Activated gamma-delta T cell treated with anti-CD3 and anti-CD28 coated beads, Interleukin-2, amount 50 U/mL, for 16 hours (primary cell): ENCODE measurements at places on chromosomes 1 and 21.
A peak's percentile ranks its signal among the peaks of the same experiment; 100 is the strongest.

GRCh38 chr1:30759718-30760281 lies 2.2 kb upstream of the LAPTM5 start:
- DNase-seq = peak; percentile 54

GRCh38 chr1:207115269-207115668 lies 11.2 kb downstream of the C4BPA start:
- no peak for DNase-seq

DNA sequence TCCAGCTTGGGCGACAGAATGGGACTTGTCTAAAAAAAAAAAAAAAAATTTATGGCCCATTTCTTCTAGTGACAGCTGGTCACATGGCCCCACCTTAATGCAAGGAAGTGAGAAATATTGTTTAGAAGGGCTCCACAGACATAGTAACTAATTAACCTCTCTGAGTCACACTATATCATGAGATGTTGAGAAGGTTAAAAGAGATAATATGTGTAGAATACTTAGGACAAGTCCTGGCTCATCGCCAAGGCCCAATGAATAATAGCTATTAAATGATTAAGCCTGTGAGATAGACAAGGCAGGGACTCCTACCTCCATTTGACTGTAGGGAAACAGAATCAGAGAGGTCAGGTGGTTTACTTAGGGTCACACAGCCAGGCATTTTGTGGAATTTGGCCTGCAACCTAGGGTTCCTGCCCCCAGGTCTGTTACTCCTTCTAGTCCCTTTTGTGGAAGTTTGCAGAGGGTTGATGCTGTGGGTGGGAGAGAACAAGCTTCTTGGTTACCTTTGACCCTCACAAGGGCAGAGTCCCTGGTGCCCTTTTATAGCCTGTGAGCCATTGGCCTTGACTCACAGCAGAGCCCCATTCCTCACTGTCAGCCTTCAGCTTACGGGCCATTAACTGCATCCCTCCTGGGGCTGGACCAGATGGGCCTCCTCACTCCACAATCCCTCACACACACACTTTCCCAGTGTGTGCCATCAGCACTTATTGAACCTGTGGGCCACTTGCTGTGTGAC lies 48.5 kb downstream of the OPRD1 start:
- no peak for DNase-seq

GRCh38 chr21:34157521-34157920 lies 84.1 kb downstream of the MRPS6 start:
- DNase-seq = no peak

DNA sequence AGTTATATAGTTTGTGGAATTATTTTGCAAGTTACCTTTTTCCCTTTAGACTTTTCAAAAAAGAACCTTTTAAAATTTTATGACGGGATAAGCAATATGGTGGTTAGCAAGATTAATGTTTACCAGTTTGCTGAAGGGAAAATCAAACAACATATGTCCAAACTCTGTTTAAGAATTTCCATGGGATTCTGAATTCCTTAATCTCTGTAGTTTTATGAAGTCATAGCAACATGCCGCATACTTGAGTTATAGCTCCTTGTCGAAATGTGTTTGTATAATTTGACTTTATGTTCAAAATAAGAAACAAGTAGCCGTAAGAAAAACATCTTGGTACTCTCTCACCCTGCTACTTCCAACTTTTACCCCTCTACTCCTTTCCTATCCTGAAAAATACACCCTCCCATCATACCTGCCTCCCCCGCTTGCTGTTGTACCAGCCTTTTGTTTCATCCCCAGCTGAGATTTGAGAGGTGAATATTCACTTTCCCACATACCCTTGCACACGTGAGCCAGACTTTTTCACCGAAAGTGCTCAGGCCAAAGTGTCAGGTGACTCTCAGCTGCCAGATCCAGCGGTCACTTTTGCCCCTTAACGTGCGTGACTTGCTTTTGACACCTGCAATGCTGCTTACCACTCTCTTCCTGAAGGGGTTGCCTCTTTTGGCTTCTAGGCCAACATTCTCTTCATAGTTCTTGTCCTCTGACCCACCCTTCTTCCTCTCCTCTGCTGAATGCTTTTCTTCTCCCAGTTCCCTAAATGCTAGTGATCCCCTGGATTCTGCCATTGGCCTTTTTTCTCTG lies 83.5 kb upstream of the ZNF326 start:
- DNase-seq = no peak

DNA sequence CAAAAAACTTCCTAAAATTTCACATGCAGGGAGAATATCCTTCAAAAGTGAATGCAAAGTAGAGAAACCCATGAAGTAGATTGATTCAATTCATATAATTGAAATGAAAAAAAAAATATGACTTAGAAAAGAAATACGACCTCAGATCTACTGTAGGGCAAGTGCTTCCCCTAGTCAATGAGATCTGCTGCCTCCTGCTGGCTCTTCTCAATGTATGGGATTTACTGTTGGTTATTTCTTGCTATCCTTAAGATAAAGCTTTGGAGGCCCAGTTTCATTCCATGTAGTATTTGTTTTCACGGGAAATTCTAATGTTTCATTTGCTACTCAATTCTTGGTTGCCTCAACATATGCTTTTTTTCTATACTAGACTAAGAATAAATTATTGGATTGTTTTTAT lies 46.2 kb downstream of the ZNF648 start:
- DNase-seq = no peak

GRCh38 chr1:29878501-29878900 lies 642.2 kb downstream of the PTPRU start:
- DNase-seq = no peak

DNA sequence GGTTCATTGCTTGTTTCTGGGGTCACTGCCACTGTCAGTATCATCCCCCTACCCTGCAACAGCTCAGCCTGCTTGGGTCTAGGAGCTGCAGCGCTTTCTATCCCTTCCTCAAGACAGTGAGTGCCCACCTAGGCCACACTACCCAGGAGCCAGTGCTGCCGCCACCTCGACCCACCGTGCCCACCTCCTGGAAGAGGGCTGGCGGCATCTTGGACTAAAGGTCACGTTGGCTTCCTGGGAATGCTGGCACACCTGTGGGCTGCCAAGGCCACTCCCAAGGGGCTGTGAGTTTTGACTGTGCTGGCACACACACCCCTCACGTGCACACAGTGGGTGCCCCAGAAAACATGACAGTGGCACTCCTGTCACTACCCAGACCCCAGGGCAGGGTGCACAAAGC lies 22.1 kb downstream of the CRYAA start:
- DNase-seq = no peak

GRCh38 chr1:232384171-232384883 lies 245.6 kb downstream of the SIPA1L2 start:
- DNase-seq = no peak

- DNase-seq = no peak
Measured at GRCh38 chr1:31927661-31927980, 10.5 kb downstream of the PTP4A2 start.

GRCh38 chr1:175343945-175344344 lies 151.4 kb upstream of the KIAA0040 start:
- DNase-seq = no peak

GRCh38 chr1:101388904-101389546 lies 152.2 kb downstream of the S1PR1 start:
- no peak for DNase-seq

DNA sequence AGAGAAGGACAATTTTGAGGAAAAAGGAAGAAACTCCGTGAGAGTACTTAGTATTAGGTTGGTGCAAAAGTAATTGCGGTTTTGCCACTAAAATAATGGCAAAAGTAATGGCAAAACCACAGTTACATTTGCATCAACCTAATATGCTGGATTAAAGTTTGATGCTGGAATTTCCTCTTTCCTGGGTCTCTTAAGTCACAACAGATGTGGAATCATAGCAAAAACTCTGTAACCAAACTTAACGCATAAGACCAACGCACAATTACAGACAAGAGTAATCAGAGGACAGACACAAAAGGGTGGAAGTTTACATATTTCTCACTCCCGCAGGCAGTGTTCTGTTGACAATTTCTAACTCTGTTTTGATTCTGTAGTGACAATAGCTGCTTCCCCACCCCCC lies 182.4 kb downstream of the BACH1 start:
- no peak for DNase-seq

- no peak for DNase-seq
Measured at GRCh38 chr1:87524021-87524754, 195.5 kb downstream of the LMO4 start.

DNA sequence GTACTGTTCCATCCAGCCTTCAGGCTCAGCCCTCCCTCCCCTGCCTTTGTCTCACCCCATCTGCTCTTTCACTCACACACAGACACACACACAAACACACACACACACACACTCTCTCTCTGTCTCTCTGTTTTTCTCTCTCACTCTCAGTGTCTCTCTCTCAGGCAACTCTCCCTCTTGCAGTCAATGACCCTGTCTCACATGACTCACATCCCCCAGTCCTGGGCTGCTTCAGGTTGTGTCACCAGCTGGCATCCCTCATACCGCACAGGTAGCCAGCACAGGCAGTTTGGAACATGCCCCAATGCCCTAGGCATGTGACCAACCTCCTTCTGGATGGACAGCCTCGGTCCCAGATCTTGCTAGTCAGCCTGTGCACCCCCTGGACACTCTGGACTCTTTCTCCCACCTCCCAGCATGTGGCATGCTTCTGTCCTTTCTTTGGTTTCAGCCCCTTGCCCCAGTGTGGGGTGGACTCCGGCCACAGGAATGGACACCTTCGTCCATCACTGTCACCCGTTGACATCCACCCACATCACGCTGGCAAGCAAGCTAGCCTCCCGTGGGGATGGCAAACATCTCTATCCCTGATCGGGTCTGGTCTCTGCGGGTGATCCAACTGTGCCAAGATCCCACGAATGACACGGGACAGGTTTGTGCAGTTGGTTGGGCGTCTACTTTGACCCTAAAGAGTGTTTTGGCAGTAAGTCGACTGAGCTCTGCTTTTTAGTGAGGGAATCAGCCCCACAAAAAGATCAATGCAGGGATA lies 23.4 kb upstream of the FCGR2A start:
- DNase-seq = no peak

- DNase-seq = no peak
Measured at GRCh38 chr1:231970684-231971083, 344.1 kb downstream of the DISC1 start.

DNA sequence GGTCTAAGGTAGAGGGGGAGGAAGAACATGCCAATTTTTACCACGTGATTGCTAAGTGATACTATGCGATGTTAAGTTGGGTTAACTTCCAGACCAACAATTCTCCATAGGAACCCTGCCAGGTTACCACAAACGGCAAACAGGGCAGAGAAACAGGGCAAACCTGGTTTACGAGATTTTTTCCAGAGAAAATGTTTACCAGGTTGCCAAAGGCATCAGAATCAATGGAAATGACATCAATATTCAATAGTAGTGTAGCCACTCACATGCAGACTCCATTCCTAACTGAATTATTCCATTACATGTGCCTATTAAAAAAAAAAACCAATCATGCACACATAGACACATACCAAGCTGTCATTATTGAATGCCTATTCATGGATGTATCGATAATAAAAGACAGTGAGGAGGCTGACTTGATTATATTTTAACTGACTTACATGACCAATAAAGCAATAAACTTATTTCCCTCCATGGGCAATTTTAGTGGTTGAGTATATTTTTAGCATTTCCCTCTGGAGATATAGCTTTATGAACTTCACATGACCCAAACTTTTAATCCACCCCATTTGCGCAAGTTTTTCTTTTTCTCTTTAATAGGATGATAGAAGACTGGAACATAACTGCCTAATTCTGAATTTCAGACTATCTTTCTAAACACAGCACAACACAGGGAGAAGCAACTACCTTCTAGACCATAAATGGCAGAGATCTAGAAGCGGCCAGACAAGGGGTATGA lies 40.5 kb upstream of the KCNE1 start:
- DNase-seq = no peak

- no peak for DNase-seq
Measured at GRCh38 chr1:242890192-242890741, 364.8 kb downstream of the CEP170 start.

DNA sequence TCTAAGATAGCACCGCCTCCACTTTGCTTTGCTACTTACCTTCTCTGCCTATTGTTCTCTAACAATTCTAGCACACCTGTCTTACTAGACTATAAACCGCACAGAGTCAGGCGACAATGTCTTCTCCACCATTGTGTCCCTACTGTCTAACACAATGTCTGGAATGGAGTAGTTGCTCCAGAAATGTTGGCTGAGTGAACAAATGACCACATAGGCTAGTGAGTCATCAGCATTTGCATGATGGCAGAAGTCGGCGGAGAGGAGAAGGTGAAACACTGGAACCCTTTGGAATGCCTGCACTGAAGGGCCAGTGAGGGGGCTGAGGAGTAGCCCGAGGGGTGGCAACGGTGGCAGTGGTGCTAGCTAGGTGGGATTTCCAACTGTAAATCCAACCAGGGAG lies 14.0 kb upstream of the PABPC4 start:
- DNase-seq = no peak

DNA sequence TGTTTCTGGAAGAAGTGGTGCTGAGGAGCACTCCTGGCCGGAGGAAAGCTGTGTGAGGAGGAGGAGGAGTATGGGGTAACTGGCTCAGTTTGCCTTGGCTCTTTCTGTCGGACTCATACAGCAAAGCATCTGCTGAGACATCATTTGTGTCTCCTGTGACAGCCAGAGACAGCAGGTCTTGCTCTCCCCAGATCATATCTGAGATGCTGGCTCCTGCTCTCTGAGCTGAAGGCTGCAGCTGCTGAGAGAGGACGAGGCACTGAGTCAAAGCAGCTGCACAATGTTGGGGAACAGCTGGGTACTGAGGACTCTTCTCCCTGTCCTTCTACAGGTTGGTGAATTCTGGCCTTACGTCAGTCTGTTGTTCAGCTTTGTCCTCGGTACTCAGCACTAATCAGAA lies 14.3 kb downstream of the OR2B11 start:
- no peak for DNase-seq

DNA sequence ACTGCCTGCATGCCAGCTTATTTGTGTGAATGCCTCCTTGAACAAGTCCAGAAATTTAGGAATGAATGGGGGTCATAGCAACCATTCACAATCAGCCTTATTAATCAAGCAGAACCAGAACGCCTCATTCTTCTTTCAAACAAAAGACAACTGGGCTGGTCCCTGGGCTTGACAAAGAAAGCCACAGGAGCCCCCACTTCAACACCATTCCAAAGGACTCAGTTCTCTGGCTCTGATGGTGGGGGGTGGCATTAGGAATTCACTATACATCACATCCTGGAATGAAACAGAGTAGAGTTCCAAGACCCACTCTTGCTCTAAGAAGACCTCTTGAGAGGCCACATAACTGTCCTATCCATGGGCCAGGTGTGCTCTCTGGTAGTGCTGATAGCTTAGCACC lies 186.6 kb upstream of the ST6GALNAC5 start:
- no peak for DNase-seq

GRCh38 chr1:41626616-41627375 lies 142.3 kb upstream of the EDN2 start:
- no peak for DNase-seq

- no peak for DNase-seq
Measured at GRCh38 chr1:32701951-32702598, 495 bp downstream of the SYNC start.

GRCh38 chr1:27446496-27447020 lies 43.4 kb downstream of the WASF2 start:
- DNase-seq = no peak

DNA sequence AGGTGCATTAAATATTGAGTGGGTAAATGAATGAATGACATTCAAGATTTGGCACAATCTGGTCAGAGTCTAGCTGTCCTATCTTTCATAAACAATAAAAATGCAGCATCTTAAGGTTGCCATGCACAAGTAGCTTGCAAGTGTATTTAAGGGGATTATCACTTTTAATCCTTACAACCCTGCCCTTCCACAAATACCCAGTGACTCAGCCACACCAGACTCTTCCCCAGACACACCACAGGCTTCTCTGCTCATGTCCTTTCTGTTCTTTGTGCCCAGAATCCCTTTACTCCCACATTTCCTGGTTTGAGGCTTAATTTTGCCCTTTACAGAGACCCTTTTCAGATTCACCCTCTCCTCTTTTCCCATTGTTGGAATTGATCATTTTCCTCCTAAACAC lies 59.8 kb downstream of the KIRREL1 start:
- no peak for DNase-seq
